ENCODE measurements at places on chromosomes 7 and 10.

GRCh38 chr7:40297741-40298311, 163.0 kb downstream of the SUGCT start:
- DNase-seq: no peak

- no peak for DNase-seq
These were observed 25.0 kb downstream of the VTI1A start for GRCh38 chr10:112471878-112472487.

- DNase-seq: no peak
These were observed 18.6 kb downstream of the OGDHL start for GRCh38 chr10:49743464-49744075.

GRCh38 chr7:53642361-53642760, 606.9 kb downstream of the POM121L12 start:
- no peak for DNase-seq

DNA sequence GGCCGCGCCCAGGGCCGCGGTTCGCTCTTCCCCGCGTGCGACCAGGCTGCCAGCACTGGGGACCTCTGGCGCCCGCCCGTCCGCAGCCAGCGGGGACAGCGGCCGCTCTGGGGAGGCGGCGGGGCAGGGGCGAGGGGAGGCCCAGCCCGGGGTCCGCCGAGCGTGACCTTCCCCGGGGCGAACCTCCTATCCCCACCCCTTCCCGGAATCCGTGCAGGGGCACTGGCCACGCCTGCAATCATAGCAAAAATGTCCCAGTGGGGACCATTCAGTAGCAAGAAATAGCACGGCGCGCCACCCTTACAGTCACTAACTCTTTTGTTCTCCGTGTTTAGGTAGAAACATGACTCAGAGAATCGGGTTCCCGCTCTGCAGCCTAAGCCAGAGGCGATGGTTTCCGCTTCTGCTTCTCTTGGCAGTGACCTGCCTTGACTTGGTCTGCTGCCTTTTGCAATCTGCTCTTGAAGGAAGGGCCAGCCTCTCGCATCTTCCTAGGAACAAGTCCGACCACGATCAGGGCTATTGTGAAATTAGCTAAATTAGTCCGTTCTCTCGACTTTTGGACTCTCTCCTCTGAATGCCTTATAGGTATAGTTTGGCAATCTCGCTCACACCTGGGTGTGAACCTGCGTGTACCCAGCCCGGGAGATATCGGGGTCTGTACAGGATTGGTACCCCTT, 79.3 kb upstream of the ACBD5 start:
- no peak for DNase-seq

DNA sequence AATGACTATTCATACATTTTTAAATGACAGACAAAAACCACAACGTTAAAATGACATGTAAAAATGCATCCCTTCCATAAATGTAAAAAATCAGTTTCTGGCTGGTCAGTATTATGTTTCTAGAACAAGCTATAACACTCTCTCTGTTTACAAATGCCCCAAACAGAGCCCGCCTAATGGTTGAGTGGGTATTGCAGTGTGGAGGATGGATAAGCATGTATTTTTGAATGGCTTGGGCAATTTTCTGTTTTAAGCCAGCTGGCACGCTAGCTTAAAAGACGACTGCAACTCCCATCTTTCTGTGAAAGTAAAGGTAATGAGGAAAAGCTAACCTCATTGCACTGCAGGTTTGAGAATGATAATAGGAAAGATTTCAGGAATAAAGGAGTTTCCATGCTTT, 430.7 kb downstream of the PARD3 start:
- no peak for DNase-seq

- no peak for DNase-seq
These were observed 12.2 kb downstream of the DGKI start for GRCh38 chr7:137834552-137834951.

GRCh38 chr10:78831461-78831860, 237.3 kb upstream of the ZMIZ1 start:
- DNase-seq: no peak

DNA sequence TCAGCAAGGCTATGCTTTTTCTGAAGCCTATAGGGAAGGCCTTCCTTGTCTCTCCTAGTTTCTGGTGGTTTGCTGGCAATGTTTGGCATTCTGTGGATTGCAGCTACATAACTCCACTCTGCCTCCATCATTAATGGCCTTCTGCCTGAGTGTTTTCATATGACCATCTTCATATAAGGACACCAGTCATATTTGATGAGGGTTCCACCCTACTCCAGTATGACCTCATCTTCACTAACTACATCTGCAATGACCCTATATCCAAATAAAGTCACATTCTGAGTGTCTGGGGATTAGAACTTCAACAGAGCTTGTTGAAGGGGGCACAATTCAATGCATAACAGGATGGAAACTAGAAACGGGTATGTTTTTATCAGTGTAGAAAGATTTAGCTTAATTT, 22.1 kb downstream of the CAV1 start:
- DNase-seq: no peak

GRCh38 chr7:13980474-13980873, 9.0 kb downstream of the ETV1 start:
- DNase-seq: no peak

DNA sequence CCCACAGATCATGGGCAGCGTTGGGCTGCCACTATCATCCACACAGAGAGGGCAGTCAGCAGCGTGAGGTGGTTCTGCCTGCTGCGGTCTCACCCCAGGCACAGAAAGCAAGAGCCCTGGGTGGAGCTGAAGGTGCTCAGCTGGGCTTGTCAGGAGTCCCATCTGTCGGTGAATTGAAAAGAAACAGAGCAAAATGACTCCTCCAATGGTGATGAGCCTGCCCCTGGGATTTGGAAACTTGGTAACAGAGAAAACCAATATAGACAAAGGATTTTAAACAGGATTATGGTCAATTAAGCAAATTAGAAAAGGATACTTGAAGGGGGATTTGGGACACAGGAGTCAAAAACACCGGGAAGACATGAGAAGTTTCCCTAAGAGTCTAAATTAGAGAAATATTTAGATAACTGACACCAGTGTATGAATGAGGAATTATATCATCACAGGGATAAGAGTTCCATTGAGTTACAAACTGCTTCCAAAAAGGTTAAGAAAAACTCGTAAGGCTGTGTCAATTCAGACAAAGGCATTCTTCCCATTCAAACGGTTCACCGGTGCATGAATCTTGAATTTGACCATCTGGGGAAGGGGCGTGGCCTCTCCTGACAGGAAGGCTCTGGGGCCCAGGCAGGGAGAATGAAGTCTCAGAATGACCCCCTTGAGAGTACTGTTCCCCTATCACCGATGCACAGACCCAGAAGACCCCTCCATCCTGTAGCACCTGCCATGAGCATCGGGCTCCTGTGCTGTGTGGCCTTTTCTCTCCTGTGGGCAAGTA, 70.0 kb upstream of the PRSS58 start:
- DNase-seq: no peak

DNA sequence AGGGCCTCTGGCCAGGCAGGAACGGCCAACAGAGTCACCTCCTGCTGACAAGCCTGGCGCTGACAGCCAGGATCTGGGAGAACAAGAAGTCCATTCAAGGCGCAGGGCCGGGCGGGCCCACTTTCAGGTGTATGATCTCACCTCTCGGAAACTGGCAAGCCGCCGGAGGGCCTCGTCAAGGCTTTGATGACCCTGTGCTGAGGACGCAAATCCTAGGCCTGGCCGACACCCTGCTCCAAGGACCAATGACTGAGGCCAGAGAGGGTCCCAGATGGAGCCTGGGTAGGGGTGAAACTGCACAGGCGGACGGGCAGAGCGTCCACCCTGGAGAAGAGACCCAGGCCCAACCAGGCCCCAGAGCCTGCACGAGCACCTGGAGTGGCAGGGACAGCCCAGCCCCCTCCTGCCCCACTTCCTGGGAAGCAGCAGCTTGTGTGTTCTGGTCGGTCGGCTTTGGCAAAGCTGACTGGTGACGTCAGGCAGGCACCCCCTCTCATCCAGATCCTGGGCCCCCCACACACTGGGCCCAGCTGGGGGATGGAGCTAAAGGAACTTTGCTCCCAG, 30.6 kb downstream of the MYL10 start:
- peak; percentile 44 for DNase-seq

DNA sequence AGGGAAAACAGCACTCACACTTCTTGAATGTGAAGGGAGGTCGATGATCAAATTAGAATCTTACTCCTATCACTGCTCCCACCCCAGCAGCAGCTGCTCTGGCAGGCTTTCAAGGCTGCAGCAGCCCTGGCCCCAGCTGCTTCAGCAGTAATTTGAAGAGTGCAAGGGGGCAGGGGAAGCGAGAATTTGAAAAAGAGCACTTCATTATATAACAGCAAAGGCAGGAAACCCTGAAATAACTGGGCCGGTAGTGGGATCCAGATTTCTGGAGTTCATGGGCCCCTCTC, 44.9 kb downstream of the MYPN start:
- peak; percentile 3 for DNase-seq

DNA sequence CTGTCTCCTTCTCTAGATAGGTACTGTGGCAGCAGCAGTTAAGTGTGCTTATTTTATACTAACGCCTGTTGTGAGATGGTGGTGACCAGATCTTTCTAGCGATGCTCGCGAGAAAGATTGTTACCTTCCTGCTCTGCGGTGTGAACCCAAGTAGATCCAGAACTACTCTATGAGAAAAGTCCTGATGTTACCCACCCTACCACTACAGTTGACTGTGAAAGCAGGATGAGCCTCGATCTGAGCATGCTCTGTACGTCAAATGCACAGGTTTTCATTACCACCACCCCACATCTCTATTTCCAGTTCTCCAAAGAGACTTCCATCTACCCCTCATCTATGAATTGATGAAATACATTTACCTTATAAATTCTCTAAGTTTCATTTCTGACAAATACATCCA, 64.6 kb upstream of the KCTD7 start:
- no peak for DNase-seq

GRCh38 chr7:105009667-105010503, 4.1 kb upstream of the KMT2E start:
- DNase-seq: no peak

GRCh38 chr10:115674496-115674895, 581.3 kb downstream of the ATRNL1 start:
- DNase-seq: no peak

DNA sequence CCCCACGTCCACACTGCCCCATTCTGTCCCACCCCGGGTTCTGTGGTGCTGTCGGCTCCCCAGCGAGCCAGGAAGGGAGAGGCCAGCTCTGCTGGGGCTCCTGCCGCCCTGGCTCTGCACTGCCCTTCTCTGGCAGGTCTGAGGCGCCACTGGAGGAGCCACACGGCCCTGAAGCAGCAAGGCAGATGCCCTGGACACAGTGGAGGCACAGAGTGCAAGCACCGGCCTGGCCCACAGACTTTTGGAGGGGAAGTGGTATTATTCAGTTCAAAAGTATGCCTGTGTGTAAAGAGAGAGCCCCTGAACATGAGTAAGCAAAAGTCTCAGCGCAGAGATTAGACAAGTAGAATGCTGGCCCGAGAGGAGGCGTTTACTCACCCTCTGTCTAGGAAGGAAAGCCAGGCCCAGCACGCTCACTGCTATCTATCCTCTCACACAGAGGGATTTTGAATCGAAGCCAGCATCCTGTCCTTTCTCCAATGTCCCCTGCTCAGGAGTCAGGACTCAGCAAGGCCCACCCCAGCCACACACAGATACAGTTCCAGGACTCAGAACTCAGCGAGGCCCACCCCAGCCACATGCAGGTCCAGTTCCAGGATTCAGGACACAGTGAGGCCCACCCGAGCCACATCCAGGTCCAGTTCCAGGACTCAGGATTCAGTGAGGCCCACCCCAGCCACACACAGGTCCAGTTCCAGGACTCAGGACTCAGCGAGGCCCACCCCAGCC, 115.0 kb downstream of the EGFR start:
- no peak for DNase-seq

GRCh38 chr7:80499350-80499953, 12.4 kb downstream of the GNAT3 start:
- DNase-seq: no peak

- DNase-seq: no peak
These were observed 9.8 kb downstream of the RHBDD2 start for GRCh38 chr7:75888464-75889222.

GRCh38 chr7:46494028-46494427, 573.0 kb upstream of the IGFBP3 start:
- no peak for DNase-seq

- peak; percentile 55 for DNase-seq
These were observed 56.8 kb downstream of the SND1 start for GRCh38 chr7:127708788-127709187.

DNA sequence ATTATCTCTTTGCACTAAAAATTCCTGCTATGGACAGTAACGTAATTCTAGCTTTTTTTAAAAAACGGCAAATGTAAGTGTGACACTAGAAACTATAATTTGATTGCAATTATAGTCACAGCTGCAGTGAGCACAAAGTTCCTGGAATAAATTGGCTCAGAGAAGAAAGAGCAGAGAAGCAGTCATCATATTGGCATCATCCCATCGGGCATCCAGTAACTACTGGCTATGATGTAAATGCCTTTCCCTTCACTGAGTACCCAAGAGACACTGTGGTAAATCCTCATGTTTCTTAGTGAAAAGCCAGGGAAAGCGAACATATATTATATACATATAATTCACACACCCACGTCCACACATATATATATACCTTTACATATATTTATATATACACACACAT, 43.6 kb downstream of the PIP4K2A start:
- DNase-seq: no peak

DNA sequence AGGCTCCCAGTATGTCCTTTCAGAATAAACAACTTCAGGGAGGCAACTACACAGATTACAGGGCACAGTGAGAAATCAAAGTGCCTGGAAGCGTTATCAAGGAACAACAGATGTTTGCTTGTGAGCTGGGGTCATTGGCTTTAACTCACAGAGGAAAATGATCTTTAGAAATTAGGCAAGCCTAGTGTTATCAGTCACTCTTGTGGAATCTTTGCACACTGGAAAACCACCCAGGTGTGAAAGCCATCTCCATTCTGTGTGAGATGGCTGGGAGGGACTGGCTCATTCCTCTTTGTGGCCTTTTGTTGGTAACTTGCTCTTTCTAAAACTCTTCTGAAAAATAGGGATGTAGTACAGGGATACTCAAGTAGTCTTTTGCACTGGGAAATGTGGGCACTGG, 716.0 kb downstream of the XPNPEP1 start:
- no peak for DNase-seq

DNA sequence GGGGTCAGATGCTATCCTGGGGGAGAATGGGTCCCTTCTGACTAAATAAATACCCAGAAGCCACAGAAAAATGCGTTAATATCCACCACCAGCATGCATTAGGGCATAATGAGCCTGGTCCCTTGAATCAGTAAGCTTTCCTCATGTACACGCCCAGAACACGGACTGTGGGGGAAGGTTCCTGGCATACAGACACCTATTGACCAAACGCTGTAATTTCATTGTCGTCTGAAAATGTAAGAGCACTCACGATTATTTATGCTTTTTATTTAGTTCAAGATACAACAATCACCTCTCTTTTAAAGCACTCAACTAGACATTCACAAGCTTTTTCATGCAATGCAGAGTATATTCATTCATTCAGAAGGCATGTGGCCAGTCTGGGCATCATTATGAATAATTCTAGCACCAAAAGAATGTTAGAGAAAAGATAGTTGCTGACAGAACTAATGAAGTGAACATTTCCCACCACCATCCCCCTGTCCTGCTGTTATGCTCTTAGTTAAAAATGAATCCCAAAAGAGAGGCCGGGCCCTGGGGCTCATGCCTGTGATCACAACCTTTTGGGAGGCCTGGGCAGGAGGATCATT, 101.0 kb downstream of the SVIL start:
- DNase-seq: no peak

GRCh38 chr7:50803359-50804337, 21.0 kb upstream of the GRB10 start:
- no peak for DNase-seq

- DNase-seq: no peak
These were observed 5.0 kb downstream of the TBX20 start for GRCh38 chr7:35248576-35249536.

GRCh38 chr10:12540341-12540781, 191.0 kb downstream of the CAMK1D start:
- DNase-seq: no peak

Measured in NCI-H2029 (cell line).